NAMALWA (cell line): ENCODE measurements at places on chromosomes 16 and 17.
A peak's percentile ranks its signal among the peaks of the same experiment; 100 is the strongest.

- DNase-seq = no peak
Observed at GRCh38 chr17:37847811-37848331, 76.3 kb upstream of the TBC1D3K start.

DNA sequence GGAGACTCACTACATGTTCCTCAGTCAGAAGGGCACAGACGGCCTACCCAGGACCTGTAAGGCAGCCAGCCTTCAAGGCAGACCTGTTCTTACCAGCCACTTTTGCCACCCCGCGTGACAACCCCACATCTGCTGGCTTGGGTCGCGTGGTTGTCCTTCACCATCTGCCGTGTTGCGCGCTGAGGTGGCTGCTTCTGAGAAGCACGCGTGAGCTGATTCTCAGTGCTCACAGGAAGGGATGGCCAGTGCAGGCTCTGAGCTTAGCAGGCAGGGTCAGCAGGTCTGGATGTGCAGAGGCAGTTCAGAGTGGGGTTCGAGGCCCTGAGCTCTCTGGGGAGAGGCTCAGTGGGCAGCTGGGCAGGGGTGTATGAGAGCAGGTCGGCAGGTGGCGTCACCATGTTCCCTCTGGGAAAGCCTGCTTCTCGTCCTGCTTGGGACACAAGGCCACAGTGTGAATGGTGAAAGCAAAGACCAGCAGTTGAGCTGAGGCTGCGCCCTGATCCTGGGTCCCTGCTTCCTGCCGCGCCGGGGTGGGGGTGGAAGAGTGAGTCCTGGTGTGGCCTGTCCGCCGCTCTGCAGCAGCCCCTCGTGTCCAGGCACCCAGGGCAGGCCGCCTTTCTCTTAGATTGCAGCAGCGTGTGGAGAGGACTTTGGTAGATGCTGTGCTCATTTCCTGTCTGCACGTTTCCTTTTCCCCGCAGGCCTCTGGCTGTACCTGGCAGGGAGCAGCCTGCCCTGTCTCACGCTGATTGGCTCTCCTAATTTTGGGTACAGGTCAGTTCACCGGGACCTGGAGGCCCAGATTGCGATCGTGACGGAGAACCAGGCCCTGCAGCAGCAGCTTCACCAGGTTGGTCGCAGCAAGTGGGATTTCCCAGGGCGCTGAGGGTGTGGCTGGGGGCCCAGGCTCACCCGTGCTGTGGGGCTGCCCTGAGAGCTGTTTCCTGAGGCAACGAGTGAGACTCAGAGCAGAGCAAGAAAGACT is 36.0 kb downstream of the PGS1 start:
- DNase-seq = no peak

- no peak for DNase-seq
Observed at GRCh38 chr17:45240905-45241327, 19.2 kb downstream of the FMNL1 start.

DNA sequence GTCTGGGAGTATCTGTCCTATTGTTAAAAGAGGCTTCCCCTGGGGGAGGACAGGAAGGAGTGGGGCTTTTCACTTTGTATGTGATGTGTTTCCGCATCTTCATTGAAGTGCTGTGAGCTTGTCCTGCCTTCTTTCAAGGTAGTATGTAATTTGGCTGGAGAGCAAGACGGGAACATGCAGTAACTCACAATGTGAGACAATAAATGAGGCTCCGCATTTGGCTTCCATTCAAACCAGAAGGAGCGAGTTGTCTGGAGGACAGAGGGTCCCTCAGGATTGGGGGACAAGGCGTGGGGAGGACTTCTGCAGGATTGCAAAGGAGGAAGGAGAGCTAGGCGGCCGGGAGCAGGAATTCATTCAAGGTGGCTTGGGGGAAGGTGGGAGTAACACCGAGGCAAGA is 203.5 kb downstream of the RBFOX3 start:
- DNase-seq = no peak

- no peak for DNase-seq
Observed at GRCh38 chr17:42508426-42509165, 27.4 kb upstream of the NAGLU start.

GRCh38 chr17:17751489-17752088 is 70.3 kb downstream of the RAI1 start:
- DNase-seq = no peak

DNA sequence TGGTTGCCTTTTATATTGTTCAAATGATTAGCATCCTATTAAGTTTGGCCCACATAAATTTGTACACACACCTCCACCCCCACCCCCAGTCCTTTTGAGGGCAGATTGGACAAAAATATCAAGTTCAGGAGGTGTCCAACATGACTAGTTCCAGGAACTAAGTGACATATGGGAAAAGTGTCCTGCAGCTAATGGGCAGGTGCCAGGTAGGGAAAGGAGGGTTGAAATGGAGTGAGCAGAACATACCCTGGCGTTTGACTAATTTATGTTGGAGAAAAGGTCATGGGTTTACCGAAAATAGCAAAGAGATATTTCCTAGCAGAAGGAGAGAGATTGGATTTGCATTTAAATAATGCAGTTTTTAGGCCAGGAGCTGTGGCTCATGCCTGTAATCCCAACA is 4.9 kb downstream of the KCTD2 start:
- DNase-seq = no peak

GRCh38 chr16:526181-527014 is 1.1 kb upstream of the CAPN15 start:
- peak; percentile 23 for DNase-seq

GRCh38 chr17:79315358-79316105 is 240.9 kb downstream of the ENGASE start:
- DNase-seq = no peak

- DNase-seq = peak; percentile 78
Observed at GRCh38 chr16:88815901-88816589, 4.3 kb upstream of the APRT start.

- no peak for DNase-seq
Observed at GRCh38 chr17:19248928-19249574, 11.9 kb downstream of the EPN2 start.

DNA sequence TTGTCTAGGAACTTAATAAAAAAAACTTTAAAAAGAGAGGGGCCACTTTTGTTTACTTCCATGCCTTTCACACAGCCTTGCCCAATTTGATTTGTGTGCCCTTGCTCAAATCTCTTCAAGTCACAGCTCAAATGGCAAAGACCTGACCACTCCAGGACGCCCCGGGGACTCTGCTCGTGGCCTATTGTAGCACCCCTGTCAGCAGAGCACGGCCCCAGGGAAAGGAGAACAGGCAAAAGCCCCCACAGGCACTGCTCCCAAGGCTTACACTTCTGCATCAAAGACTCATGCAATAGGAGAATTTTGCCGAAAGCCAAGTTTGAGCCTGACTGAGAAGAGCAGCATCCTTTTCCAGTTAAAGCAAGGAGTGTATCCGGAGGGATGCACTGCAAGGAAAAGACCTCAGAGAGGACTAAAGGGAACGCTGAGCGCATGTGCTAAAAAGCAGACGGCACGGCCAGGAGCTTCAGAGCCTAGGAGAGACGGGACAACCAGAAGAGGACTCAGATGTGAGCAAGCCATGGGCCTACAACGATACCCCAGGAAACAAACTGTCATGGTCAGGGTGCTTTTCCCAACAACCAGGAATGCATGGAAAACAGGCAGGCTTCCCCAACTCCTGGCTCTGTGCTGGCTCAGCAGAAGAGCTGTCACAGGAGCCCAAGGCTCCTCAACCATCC is 8.2 kb downstream of the CREBBP start:
- DNase-seq = no peak

DNA sequence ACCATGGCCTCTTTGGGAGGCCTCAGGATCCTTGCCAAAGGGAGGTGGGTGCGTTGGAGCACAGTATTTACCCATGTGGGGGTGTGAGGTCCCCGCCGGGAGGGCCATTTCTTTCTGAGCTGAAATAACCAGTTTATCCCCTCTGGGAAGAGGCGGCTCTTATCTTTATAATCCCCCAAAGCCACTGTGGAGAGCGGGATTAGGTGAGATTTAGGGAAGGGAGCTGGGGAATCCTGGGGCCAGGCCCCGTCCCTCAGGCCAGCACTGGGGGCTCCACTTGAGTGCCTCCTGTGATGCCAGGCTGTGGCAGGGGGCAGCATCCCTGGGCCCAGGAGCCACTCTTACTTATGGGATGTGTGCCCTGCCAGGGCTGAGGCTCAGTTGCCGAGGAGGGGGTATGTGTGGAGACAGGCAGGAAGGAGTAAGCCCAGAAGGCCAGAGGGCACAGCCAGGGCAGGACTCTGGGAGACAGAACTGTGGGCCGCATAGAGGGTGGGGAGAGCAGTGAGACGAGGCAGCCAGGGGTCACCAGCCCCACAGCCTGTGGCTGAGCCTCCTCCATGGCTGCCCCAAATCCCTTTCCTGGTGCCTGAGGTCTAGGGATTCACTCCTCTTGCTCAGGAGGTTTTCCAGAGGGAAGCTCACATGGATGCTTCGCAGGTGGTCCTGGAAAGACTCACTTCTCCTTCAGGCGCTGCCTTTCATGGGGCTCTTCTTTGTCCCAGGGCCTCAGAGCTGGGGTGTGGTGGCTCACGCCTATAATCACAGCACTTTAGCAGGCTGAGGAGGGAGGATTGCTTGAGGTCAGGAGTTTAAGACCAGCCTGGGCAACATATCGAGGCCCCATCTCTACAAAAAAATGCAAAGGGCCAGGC is 25.0 kb downstream of the TMEM94 start:
- no peak for DNase-seq

- DNase-seq = no peak
Observed at GRCh38 chr17:42796066-42796758, 2.3 kb downstream of the COA3 start.

DNA sequence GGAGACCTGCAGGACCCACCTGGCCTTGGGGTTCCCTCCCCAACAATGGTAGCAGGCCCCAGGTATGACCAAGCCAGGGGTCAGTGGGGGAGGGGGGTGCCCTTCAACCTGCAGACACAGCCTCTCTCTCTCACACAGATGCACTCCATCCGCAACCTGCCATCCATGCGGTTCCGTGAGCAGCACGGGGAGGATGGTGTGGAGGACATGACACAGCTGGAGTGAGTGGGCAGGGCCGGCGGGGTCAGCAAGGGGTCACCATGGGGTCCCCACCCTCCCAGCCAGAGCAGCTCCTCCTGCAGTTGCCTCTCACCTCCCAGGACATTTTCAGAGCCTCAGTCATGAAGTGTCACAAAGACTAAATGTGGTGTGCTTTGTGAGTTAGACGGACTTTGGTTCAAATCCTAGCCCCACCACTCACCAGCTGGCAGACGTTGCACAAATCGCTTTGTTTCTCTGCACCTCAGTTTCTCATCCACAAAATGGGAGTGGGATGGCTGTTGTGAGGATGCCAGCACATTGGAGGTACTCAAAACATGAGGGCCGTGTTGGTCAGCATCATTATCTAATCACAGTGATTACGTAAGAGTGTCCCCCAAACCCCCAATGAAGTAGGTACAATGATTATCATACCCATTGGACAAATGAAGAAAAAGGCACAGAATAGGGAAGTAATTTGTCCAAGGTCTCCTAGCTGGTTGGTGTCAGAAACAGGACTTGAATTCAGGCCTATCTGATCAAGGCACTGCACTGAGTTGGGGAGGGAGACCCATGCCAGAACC is 16.0 kb downstream of the MYO15A start:
- DNase-seq = no peak

DNA sequence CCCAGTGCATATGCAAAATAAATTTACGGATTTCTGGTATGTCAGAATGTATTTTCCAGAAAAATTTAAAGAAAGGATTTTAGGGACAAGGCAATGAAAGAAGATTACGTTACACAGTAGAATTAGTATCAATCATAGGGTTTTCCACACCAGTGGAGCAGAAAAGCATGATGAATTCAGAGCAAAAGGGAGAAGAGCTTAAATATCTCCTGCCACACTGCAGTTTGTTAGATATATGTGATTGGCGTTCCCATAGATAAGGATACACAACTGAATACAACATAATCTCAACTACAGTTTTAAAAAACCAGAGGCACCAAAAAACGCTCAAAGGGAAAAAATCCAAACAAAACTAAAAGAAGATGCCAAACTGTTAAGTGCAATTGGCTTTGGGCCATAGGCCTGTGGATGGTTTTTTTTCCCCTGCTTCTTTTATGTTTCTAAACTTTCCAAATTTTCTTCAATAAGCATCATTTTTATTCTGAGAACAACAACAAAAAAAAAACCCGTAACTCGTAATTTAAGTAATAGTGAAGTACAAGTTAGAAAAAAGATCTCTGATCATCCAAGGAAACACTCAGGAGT is 22.3 kb downstream of the MARF1 start:
- no peak for DNase-seq

DNA sequence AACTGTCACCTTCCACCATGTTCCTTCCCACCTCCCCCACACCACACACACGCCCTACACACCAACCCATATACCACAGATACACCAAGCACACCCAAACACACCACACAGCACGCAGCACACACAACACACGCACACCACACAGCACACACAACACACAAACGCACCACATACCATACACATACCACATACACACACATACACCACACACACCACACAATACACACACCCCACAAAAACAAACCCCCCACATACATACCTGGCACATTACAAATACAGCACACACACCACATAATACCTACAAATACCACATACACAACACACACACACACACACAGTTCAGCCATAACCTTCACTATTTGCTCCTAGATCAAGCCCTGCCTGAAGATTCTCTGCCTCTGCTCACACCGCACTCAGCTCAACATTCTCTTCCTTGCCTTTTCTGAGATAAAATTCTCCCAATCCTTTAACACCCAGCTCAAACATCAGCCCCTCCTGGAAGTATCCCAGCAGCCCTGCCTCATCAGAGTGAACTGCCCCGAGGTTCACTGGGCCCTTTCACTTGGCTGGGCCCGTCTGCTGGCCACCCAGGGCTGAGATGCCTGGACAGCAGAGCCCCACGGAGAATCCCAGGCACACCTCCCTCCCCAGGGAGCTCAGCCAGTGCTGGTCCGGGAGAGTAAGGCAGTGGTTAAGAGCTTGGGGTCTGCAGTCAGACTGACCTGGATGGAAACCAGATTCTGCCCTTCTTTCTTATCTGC is 31.9 kb upstream of the CPNE2 start:
- DNase-seq = no peak

GRCh38 chr16:59690216-59690615 is 956.1 kb upstream of the GOT2 start:
- no peak for DNase-seq
